ENCODE measurements at places on chromosomes 2 and 18.

DNA sequence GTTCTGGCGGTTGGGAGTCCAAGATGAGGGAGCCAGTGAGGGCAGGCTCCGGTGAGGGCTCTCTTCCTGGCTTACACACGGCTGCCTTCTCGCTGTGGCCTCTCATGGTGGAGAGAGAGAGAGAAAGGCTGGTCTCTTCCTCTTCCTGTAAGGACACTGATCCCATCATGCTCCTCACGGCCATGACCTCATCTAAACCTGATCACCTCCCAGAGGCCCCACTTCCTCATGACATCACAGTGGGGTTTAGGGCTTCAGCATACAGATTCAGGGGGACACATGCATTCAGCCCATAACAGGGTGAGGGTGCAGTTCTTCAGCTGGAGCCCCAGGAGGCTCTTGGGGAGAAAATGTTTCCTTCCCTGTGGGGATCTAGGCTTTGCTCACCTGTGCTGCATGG, 29.2 kb downstream of the AGAP1 start:
- DNase-seq: no peak

- no peak for DNase-seq
Measured at GRCh38 chr2:44752761-44753160, 188.7 kb upstream of the SIX3 start.

DNA sequence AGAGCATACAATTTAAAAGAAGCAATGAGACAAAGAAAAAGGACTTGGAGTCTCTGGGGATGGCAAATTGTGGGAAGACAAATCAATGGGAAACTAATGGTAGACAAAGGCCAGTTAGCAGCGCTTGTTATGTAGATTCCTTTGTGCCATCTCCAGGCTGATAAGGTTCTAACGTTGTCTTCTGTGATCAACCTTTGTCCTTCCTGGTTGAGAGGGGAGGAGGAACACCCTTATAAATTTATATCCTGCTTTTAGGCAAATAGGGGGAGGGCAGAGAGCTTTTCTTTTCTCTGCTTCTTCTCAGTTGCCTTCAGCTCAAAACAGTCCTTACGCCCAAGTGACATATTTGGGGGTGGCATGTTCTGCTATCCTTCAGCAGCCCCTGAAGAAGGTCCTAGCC, 89.8 kb downstream of the STPG4 start:
- DNase-seq: no peak

- no peak for DNase-seq
Measured at GRCh38 chr2:69740502-69740951, 1.4 kb upstream of the ANXA4 start.

DNA sequence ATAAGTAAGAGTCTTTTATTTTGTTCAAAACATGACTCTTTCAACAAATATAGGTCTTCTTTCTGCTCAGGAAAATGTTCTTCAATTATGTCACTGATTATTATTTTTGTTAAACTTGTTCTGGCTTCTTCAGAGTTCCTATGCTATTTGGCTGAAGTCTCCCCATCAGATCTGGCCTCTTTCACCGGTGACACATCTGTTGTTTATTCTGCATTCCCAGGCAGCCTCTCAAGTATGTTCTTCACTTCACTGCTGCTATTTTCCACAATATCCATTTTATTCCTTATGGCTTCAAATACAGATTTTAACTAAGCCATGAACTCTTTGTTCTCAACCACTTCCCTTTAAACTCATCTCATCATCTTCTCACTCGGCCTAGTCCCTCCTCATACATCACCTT, 45.7 kb downstream of the HDAC4 start:
- no peak for DNase-seq

GRCh38 chr18:32868406-32868805, 95.6 kb upstream of the KLHL14 start:
- DNase-seq: no peak

- no peak for DNase-seq
Measured at GRCh38 chr2:2730301-2730833, 399.3 kb upstream of the MYT1L start.

DNA sequence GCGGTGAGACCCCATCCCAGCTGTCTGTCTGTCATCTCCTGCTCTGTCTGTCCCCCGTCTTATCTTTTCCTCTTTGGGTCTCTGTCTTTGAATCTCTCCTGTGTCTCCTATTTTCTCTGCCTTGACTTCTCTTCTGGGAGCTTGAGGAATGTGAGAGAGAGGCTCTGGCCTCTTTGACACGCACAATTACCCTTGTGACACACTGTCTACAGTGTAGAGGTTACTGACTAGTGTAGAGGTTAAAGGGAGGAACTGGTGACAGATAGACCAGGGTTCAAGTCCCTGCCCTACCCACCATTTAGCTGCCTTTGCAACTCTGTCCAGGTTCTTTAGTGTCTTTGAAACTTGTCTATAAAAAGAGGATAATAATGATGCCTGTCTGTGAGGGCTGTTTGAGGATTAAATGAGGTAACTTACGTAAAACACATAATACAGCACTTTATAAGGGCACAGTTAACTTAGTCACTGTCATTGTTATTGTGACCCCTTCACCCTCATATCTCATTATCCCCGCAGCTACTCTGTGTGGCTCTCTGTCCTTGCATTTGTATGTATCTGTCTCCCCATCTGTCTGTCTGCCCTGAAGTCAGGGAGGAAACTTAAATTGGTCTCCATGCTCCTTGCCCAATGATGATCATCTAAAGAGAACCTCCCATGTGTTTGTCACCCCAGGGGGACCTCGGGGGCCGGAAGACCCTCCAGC, 19.9 kb downstream of the SEMA4F start:
- no peak for DNase-seq

GRCh38 chr2:44191739-44192138, 23.1 kb downstream of the PPM1B start:
- no peak for DNase-seq

- no peak for DNase-seq
Measured at GRCh38 chr18:13809043-13809430, 14.9 kb upstream of the MC5R start.

DNA sequence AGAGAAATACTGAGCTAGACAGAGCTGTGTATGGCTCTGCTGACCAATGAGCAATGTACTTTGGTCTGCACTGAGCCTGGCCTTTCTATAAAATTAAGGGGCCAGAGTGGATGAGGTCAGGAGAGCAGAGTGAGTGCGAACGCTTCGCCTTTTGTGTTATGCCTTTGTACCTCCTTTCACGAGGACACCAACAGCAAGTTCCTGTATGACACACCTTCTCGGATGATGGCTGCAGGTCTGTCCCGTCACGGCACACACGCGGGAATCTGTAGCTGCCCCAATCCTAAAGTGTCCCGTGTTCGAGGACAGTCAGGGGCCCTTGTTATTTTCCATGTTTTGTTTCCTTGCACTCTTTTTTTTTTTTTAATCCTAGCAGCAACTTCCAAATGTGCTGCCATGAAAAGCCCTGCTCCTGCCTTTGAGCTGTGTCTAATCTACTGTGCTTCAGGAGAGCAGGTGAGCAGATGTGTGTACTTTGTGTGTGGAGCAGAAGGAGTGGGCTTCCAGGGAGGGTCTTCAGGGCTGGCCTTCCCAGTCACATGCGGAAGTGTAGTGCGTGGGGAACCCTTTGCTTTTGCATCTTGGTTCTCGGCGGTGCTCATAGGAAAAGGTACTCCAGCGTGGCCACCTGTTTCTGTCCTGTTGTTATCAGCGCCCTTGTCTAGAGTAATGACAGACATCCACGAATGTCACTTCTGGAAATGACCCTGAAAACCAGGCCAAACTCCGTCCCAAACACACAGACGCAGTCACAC, 213.2 kb downstream of the NDUFA10 start:
- DNase-seq: no peak

- DNase-seq: no peak
Measured at GRCh38 chr2:113370030-113370429, 67.5 kb upstream of the ZNG1B start.

DNA sequence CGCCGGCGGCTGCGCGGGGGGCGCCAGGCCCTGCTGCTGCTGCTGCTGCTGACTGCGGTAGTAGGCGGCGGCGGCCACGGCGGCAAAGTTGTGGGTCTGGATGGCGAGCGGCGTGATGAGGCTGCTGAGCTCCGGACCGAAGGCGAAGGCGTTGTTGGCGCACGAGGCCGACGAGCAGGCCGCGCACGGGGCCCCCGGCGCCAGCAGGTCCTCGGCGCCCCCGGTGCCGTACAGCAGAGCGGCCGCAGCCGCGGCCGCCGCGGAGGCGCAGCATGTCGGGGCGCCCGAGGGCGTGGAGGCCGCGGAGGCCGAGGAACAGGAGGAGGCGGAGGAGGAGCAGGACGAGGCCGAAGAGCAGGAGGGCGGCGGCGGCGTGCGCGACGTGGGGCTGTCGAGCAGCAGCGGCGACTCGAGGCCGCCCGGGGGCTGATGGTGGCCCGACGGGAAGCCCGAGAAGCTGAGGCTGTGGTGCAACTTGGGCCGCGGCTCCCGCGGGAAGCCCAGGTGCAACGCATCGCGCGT, 1.8 kb downstream of the ZFP36L2 start:
- no peak for DNase-seq

DNA sequence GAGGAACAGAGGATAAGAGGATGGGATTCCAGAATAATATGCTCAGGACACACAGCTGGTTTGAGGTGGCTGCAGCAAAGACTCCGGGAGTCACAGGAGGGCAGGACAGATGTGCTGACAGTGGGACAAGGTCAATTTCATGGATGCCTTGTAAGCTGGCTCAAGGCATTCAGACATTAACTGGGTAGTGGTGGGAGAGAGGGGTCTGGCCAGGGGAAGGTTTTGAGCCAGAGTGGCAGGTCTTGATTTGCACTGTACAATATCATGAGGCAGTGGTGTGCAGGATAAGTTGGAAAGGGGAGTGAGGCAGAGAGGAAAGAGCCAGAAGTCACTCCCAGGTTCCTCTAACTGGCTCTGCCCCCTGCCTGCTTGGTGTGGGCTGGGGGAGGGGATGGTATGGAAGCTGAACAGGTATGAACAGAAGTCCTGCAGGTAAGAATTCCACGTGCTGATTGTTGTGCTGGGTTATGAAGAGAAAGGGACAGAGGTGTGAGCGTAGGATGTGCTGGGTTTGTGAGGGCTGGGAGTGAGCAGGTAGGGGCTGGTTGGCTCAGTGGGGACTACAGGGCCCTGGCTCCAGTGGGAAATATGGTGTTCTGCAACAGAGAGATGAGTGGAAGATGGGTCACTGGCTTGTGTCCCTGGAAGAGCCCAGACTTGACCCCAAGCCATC, 141.7 kb upstream of the COPS8 start:
- DNase-seq: no peak

GRCh38 chr2:174326161-174327020, 8.4 kb upstream of the SP9 start:
- no peak for DNase-seq

DNA sequence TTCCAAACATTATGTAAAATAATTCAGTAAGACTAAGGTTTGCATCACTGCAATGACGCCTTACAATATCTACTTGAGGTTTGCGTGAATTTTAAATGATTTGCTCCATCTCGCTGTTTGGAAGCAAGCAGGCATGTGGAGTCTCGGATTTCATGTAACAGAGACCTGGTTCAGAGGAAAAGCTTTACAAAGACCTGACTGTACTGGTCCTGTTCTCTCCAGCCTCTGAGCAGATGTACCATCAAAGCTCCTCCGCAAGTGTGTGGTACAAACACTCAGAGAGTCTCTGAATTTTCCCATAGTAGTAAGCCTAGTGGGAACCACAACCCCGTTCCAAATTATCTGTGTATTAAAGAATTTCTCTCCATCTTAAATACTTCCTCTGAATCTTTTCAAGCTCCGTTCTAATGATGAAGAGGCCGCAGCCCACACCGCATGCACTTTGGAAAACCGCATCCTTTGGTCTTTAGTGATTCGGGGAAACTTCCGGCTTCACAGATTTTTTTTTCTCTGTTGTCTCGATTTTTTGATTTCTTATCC, 728.1 kb upstream of the SOX11 start:
- no peak for DNase-seq

- no peak for DNase-seq
Measured at GRCh38 chr18:57785751-57786437, 17.2 kb downstream of the ATP8B1 start.

DNA sequence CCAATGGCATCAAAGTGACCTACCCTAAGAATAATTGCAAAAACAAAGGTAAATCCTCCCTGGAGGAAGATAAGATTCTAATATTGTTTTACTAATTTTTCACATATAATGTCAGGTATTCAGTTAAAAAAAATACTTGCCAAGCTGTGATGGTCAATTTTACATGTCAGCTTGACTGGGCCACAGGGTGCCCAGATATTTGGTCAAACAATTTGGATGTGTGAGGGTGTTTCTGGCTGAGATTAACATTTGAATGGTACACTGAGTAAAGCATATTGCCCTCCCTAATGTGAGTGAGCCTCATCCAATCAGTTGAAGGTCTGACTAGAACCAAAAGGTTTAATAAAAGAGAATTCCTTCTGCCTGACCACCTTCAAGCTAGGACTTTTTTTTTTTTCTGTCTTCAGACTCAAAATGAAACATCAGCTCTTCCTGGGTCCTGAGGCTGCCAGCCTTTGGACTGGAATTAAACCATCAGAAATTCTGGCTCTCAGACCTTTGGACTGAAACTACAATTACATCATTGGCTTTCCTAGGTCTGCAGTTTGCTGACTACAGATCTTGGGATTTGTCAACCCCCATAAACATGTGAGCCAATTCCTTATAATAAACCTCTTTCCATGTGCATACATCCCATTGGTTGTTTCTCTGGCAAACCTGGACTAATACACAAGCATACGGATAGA, 65.4 kb downstream of the LDAH start:
- DNase-seq: no peak

DNA sequence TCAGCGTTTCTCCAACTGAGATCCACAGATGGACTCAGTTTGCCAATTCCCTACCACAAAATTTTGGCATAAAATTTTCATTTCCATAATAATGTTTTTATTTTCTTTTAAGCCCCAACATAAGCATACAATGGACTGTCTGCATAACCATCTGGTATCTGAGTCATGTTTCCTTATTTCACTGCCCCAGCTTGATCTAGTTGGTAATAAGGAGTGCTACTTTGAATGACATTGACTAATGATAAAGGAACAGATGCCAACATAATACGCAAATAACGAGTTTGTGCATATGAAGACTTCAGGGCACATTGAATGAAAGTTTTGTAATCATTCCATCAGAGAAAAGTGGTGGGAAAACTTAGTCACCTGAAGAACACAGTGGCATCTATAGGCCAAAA, 8.8 kb upstream of the MBD2 start:
- DNase-seq: no peak

DNA sequence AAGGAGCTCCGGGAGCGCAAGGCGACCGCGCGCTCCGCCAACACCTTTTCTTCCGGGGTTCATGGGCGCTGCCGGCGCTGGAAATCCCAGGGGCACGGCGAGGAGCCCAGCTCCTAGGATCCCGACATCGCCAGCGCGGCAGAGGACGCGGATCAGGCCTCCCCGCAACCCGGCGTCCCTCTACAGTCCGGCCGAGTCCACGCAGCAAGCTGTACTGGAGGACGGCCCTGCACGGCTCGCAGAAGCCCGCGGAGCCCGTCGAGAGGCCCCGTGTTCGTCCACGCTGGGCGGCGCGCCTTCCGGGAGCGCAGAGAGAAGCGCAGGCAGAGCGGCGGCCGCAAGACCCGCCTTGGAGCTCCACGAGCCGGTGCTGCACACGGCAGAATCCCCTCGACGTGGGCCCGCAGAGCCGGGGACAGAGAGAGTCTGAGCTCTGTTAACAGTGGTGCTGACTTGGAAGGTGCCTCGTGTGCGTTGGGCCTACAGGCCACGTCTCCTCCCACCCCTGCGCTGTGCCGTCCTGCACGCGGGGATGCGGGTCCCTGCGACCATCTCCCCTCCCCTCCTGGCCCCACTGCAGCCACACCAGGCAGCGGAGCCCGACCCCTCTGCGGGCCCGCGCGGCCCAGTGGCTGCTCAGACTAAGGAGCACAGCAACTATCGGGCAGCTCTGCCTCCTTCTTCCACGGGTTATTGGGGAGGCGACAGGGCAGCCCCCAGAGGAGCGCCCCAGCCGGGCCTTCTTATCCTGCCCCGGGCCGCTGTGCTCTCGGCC, 28.1 kb upstream of the PTPN2 start:
- DNase-seq: no peak

Measured in stimulated activated CD8-positive, alpha-beta memory T cell treated with anti-CD3 and anti-CD28 coated beads, Interleukin-7, amount 100 ng/mL, for 1 hour (primary cell).